NCI-H524 treated with DMSO at 0.1 percent for 48 hours (cell line): ENCODE measurements at places on chromosomes 3 and 15.

DNA sequence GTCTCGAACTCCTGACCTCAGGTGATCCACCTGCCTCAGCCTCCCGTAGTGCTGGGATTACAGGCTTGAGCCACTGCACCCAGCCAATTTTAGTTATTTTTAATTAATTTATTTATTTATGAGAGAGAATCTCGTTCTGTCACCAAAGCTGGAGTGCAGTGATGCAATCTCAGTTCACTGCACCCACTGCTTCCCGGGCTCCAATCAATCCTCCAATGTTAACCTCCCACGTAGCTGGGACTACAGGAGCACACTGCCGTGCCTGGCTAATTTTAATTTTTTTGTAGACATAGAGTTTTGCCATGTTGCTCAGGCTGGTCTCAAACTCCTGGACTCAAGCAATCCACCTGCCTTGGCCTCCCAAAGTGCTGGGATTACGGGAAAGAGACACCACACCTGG is 137.9 kb downstream of the TCF12 start:
- no peak for DNase-seq

DNA sequence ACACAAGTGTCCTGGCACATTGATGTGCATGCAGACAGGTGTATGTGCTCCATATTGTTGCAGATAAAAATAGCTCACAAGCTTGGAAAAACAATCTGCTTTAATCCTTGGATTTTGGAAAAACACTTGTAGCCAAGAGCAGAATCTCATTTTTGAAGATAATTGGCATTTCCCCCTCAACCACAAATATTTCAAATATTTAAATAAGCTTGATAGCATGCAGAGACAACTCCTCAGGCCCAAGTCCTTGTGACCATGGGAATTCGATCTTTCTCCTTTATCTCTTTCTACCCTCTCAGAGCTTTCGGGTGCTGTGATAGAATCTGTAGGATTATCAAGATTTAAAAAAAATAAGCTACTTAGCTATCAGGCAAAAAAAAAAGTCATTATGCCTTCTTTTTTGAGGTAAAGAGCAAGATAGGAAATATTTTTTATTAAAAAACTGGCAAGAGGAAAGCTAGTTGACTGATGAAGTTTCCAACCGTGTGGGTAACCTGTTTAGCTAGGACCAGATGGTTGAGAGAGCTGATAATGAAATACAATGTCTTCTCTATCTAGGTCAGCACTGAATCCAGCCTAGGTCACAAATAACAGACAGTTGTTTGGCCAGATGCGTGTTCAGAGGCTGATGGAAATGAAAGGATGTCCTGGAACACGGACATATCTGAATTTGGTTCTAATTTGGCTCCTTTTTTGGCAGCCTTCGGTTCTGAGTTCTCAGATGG is 54.9 kb upstream of the SNRK start:
- no peak for DNase-seq

DNA sequence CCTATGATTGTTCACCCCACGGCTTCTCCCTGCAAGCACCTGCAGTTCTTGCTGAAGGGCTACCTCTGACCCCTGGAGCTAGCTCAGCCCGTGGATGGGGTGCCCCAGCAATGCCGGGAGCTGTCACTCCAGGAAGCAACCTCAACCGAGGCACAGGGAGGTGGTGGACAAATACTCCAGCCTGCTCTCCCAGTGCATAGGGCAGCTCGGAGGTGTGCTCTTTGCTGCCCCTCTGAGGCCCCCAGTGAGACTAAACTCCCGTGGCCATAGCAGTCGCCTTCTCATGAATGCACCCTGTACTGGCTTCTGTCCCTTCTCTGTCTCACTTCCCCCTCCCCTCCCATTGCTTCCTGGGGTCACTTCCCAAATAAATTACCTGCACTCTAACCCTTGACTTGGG is 48.5 kb downstream of the LINGO1 start:
- DNase-seq: no peak

GRCh38 chr15:58440158-58440910 is 8.5 kb downstream of the LIPC start:
- DNase-seq: no peak

DNA sequence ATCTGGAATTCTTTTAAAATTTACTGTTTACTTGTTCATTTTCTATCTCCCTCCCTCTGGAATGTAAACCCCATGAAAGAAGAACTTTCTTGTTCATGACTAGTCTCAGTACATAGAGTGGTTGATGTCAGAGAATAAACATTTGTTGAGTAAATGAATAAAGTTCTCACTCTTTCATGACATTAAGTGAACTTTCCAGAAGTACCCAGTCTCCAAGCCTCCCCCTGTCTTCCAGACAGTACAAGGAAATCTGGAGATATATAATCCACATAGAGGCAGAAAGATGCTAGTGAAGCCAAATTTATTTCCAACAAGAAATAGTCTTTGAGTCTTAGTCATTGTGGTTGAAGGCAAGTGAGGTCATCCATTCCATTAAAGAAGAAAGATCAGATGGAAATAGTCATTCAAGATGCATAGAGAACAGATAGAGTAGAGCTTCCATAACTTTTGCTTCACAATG is 71.5 kb upstream of the GALNT15 start:
- DNase-seq: no peak

DNA sequence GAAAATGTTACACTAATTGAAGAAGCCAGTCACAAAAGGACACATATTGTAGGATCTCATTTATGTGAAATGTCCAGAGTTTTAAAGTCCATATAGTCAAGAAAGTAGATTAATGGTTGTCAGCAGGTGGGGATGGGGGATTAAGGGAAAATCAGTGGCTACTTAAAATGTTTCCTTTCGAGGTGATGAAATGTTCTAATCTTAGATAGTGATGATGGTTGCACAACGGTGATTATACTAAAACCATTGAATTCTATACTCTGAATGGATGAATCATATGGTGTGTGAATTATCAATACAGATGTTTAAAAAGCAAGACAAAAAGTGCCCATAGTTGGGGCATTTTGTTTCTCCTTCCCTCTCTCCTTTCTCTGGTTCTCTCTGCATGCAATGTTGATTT is 164.6 kb downstream of the ATG7 start:
- DNase-seq: no peak

GRCh38 chr15:74857082-74857655 is 14.2 kb upstream of the ULK3 start:
- no peak for DNase-seq

GRCh38 chr15:67472957-67473356 is 48.0 kb upstream of the C15orf61 start:
- DNase-seq: no peak
